ENCODE measurements at places on chromosomes 4 and X.

DNA sequence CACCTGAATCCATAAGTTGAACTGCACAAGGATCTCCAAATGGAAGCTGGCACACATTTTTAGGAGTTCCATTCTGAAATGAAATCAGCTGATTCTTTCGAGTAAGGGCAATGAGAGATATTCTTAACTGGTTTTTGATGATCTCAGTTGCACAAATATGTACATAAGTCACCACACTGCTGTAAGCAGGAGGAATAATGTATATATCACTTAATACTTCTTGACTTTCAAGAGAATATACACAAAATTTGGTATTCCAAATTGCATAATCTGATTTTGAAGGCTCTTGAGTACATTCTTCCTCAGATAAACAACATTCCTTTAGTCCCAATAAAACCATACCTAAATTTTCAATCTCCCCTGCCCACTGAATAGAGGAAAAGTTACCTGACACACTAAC, 8.2 kb downstream of the FANCB start:
- DNase-seq, result no peak

DNA sequence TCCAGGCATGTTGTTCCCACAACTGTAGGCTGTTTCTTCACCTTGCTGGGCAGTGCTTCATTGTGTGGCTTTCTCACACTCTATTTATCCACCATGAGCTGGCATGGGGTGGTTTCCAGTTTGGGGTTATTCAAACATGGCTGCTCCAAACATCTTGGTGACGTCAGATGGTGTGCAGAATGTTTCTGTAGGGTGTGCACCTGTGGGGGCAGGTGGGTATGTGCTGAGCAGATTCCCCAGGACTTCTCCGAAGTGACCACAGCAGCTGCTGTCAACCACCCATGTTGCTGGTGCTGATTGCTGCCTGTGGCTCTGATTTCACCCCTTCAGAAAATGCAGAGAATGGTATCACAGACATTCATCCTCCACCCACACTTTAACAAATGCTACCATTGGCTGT, 5.0 kb upstream of the PSAPL1 start:
- no peak for DNase-seq

GRCh38 chr4:89929425-89930159, 34.9 kb downstream of the MMRN1 start:
- DNase-seq, result no peak

DNA sequence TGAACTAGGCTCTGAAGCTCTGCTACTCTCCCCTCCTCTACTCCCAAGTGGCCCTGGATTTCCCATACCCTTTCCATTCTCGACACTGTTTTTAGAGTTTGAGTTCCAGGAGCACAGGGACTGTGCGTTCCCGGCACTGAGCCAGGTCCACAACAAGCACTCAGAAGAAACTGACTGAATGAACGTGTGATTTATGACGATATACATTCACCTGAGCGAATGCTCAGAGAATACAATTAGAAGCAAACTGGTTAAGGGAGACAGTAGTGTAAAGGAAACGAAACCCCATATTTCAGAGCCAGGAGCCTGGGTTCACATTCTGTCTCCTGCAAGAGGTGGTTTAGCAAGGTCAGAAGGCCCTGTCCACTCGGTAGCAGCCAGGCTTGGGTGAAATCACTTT, 1.4 kb upstream of the KIAA0232 start:
- DNase-seq, result no peak

DNA sequence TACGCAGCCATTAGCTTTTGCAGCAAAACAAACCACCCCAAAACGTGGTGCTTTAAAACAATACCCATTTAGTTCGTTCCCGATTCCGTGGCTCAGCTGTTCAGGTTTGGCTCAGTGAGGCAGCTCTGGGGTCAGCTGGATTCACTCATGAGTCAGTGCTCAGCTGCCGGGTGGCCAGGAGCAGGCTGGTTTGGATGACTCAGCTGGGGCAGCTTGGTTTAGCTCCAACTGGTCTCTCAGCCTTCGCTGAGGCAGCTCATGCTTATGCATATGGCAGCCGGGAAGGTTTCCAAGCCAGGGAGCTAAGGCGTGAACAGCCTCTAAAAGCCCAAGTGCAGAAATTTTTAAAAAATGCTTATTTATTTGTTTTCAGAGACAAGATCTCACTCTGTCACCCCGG, 13.3 kb upstream of the CD99 start:
- DNase-seq, result peak; percentile 32

- no peak for DNase-seq
Measured at GRCh38 chrX:19949340-19949739, 41.5 kb downstream of the BCLAF3 start.

DNA sequence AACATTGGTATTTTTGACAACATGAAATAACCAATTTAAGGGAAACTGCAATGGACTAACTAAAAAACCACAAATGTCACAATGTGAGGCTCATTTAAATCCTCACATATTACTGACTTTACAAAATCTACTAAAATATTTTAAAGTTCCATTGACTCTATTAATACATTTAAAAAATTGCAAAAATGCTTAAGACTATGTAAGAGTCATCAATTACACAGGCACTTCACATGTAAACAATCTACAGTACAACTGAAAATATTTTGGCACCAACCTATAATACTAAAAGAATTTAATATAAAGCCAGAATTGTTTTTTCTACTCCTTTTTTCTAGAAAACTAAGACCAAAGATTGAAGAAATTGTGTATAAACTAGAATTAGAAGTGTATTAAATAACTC, 76.8 kb upstream of the RBMXL3 start:
- no peak for DNase-seq

GRCh38 chr4:80276931-80277330, 10.5 kb downstream of the FGF5 start:
- no peak for DNase-seq

DNA sequence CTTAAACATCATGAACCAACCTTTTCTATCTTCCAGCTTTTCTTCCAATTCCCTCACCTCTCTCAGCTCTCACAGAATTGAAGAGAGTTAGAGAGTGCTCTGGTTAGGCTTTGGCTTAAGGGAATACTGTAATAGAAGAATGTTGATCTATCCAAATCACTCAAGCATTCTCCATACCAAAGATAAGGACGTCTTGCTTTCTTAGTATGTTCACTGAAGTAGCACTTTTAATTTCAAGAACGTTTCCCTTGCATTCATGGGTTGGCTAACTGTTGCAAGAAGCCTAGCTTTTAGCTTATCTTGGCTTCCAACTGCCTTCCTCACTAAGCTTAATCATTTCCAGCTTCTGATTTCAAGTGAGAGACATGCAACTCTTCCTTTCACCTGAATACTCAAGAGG, 43.2 kb downstream of the FANCB start:
- DNase-seq, result no peak

Measured in muscle of arm (tissue), 14 donors.